Stimulated activated CD8-positive, alpha-beta memory T cell treated with anti-CD3 and anti-CD28 coated beads, Interleukin-4, amount 100 ng/mL, for 1 hour (primary cell): ENCODE measurements at places on chromosomes 2 and 18.

- no peak for DNase-seq
Measured at GRCh38 chr18:2121224-2121623, 450.1 kb downstream of the METTL4 start.

- DNase-seq: no peak
Measured at GRCh38 chr2:173434762-173435569, 80.3 kb downstream of the CDCA7 start.

DNA sequence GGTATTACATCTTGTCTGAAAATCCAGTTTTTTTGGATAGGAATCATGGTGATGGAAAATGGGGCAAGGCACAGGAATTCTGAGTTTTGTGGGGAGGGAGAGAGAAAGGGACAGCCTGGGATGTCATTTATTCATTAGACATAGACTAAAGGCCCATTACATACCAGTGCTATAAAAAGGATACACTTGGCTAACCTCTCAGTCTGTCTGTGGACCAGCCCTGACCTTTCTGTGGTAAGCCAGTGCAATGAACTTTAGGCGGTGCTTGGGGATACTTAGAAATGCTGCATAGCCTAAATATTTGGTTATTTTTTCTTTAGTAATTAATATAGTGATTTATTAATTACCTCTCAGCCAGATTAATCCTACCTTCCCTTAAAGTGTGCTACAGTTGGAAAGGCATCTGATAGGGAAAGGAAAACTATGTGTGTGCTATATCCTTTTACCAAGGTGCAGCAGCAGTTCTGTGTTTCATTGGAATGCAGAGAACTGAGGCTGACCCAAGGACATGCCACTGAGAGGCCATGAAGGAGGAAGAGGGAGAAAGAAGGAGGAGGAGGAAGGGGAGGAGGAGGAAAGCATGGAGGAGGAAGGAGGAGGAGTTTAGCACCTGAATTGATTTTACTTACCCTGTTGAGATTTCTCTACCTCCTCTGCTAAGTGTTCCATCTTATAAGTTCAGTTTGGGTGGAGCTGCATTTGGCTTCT is 37.5 kb downstream of the KCNS3 start:
- DNase-seq: no peak

DNA sequence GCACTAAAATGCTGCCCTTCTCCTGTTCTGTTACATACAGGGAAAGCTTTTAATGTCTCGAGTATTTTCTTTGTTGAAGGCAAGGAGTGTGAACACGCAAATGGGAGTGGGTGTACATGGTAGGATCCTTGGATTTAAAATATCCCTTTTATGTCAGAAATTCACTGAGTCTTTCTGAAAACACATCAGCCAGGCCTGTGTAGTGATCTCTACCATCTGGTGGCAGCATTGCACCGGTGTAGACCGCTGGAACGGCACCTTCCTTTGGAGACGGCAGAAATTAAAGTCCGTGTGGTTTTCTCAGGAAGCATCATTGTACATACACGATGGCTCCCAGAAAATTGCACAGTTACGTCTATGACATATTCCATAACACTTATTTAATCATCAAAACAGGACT is 515.8 kb downstream of the GALR1 start:
- DNase-seq: no peak

- no peak for DNase-seq
Measured at GRCh38 chr18:5303636-5304035, 8.1 kb upstream of the ZBTB14 start.

DNA sequence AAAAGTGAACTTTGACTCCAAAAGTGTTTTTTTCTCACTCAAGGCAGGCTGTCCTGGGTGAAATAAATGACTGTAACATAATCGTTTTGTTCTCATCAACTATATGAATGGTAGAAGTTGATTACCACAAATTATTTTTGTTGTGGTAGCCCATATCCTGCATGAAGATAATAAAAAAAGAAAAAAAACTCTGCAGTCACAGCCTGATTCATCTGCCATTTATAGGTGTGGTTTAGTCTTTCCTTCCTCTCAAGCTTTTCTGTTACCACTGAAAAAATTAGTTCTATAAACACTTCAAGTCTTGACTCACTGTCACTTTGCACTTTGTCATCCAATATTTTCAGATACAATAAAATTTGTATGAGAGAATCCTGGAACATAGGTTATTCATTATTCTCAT is 522.0 kb downstream of the PLCL1 start:
- no peak for DNase-seq

GRCh38 chr2:218806346-218806978 is 24.5 kb downstream of the CYP27A1 start:
- no peak for DNase-seq

DNA sequence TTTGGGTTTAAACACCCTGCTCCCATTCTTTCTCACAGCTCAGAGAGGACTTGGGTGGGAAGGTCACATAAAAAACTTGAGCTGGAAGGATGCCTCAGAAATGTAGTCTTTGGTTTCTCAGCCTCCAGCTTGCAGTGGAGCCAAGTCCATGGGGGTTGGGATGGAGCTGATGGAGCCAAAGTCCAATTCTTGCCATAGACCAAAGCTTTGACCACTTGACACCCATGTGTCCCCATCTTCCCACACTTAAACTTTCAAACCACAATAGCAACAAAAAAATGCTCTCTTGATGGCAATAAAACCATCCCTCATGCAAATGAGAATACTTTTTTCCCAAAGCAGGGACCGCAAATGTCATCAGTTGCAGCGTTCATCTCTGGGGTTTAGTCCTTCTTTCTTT is 14.7 kb upstream of the DAW1 start:
- no peak for DNase-seq

GRCh38 chr2:29664578-29664977 is 256.8 kb downstream of the ALK start:
- DNase-seq: no peak

GRCh38 chr18:24118750-24119577 is 19.9 kb upstream of the CABYR start:
- DNase-seq: peak; percentile 51

- DNase-seq: peak; percentile 58
Measured at GRCh38 chr2:30231996-30232800, 864 bp downstream of the LBH start.

GRCh38 chr2:134201533-134201932 is 52.3 kb upstream of the MGAT5 start:
- DNase-seq: no peak

- DNase-seq: no peak
Measured at GRCh38 chr2:199777916-199778315, 73.1 kb downstream of the FTCDNL1 start.

GRCh38 chr18:76621782-76622495 is 126.9 kb upstream of the ZNF516 start:
- no peak for DNase-seq

- no peak for DNase-seq
Measured at GRCh38 chr2:172808156-172808555, 72.5 kb downstream of the RAPGEF4 start.

GRCh38 chr2:10413991-10414451 is 34.1 kb downstream of the ODC1 start:
- DNase-seq: no peak

GRCh38 chr18:25830787-25831186 is 259.6 kb downstream of the SS18 start:
- DNase-seq: no peak

GRCh38 chr2:101882769-101883307 is 108.9 kb upstream of the IL1R2 start:
- DNase-seq: no peak

DNA sequence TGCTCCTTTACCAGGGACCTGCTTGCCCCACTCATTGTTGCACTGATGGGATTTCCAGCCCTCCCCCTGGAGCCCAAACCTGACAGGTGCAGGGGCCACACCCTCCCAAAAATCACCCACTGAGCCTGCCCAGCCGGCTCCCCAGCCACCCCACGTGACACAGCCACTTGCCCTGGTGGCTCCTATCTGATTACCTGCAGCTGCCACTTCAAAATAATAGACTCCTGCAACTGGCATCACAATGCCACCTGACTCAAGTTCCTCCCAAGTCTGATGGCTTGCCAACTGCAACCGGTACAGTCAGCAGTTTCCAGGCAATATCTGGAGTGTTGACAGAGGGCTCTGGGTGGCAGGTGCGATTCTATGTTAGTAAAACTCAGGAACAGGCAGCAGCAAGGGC is 66.2 kb downstream of the CRACDL start:
- no peak for DNase-seq

DNA sequence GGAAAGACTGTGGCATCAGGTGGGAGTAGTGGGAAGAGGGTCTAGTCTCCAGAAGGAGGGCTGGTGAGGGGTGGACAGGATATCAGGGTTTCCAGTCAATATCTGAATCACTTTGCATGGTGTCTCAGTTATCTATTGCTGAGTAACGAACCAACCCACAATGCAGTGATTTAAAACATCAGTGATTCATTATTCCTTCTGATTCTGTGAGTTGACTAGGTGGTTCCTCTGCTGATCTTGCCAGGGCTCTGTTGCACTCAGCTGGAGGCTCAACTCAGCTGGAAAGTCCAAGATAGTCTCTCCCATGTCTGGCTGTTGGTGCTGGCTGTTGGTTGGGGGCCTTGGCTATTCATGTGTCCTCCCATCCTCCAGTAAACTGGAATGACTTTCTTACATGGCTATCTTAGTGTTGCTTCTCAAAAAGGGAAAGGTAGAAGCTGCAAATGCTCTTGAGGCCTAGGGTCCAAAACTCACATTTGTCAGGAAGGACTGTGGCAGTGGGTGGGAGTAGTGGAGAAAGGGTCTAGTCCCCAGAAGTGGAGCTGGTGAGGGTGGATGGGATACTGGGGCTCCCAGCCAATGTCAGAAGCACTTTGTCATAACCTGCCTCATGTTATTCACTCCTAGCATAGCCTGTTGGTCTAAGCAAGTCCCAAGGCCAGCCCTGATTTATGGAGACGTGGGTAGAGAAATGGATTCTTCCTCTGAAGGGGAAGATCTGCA is 13.9 kb downstream of the IL1F10 start:
- no peak for DNase-seq

DNA sequence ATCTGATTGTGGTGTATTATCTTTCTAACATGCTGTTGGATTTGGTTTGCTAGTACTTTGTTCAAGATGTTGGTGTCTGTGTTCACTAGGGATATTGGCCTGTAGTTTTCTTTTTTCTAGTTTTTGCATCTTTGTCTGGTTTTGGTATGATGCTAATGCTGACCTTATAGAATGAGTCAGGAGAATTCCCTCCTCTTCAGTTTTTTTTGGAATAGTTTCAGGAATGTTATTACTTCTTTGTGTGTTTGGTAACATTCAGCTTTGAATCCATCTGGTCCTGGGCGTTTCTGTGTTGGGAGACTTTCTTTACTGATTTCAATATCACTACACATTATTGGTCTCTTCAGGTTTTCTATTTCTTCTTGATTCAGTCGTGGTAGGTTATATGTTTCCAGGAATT is 124.2 kb upstream of the EPB41L5 start:
- no peak for DNase-seq

GRCh38 chr2:227614740-227615139 is at the start of gene SCYGR3:
Gene SCYGR3 (minus strand): TSS chr2:227614840. CDS start chr2:227614840, 0 bp downstream.
- DNase-seq: no peak

GRCh38 chr18:11072632-11073031 is 76.7 kb downstream of the PIEZO2 start:
- no peak for DNase-seq

DNA sequence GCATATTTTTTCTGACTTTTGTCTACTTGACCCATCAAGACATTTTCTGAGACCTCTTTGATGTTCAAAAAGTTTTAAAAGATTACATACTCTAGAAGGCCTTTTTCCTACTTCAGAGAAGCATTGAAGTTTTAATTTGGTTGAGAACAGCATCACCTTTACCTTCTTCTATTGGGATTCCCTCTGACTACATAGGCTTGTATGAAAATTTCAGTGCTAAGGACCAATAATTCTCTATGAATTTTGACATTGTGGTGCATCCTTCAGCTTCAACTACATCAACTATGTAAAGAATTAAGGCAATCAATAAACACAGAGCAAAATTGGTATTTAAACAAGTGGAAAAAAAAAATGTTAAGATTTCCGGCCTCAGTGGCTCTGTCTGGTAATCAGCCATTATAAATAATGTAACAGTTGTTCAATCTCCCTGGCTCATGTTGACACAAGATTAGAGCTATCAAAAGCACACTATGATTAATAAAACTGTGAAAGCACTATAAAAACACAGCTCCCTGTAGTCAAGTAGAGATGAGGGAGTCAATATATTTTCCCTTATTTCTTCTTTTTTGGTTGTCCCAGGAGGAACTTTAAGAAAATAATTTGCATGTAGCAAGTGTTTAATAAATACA is 627.0 kb upstream of the SYT4 start:
- no peak for DNase-seq
